ENCODE measurements at places on chromosomes 5 and 9. TPM values are rescaled to one million over a fixed set of nuclear protein-coding genes. Genes with fewer than 3 reads are reported as not detected.

Gene HTR4
- total RNA-seq = not detected

DNA sequence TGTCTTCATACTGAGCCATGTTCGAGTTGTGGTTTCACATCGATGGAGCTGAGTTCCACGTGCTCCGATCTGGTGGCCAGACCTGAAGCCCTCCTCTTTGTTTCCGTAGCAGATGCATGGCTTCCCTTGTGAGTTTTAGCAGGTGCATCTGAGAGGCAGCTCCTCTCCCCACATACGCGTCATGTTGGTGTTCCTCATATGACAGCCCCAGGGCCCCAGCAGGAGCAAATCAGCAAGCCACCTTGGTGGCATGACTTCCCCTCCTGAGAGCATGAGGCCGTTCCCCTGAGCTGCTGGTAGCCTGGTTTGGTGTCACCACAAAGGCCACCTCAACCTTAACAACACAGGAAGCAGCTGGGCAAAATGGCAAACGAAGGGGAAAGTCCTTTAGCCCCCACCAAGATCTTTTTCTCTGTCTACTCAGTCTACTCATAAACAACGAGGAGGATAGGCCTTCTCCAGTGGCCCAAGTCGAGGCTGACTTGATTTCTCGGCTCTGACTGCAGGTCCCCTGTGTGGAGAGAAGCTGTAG lies 5.9 kb downstream of the CYFIP2 start:
- DNase-seq = peak; percentile 85

DNA sequence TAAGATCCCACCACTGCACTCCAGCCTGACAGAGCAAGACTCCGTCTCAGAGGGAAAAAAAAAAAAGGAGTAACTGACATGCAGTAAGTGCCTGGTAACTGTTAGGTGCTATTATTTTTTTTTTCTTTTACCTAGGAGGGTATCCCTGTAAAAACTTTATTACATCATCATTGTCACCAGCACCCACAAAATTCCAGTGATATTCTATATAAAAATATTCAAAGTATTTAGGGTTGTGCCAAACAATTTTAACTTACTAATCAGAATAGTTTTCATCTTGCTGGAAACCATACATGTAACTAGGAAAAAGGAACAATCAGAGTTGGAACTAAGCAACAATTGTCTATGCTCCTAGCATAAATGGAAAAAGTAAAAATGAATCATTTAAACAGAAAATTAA lies 112.4 kb downstream of the SSBP2 start:
- DNase-seq = no peak

DNA sequence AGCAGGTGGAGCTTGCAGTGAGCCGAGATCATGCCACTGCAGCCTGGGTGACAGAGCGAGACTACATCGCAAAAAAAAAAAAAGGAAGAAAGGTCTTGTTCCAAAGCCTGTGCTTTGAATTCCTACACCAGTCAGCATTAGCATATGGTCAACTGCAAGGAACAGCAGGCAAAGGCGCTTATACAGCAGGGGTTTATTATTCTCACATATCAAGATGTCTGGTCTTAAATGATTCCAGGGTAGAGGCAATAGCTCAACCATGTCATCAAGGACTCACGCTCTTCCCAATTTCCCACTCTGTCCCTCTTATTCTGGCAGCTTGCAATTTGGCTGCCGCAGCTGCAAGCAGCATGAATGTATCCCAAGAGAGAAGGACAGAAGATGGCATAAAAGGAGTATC lies 28.6 kb upstream of the HRH2 start:
- no peak for DNase-seq

- DNase-seq = no peak
Observed at GRCh38 chr5:171739271-171739670, 46.3 kb upstream of the SMIM23 start.

Gene QRFP
- not detected for total RNA-seq

GRCh38 chr5:126720369-126720768 lies 56.6 kb upstream of the LMNB1 start:
- no peak for DNase-seq

GRCh38 chr9:113742878-113743277 lies 133.2 kb upstream of the ZNF618 start:
- no peak for DNase-seq

GRCh38 chr5:56535347-56535746 lies 280.0 kb upstream of the MAP3K1 start:
- DNase-seq = no peak

DNA sequence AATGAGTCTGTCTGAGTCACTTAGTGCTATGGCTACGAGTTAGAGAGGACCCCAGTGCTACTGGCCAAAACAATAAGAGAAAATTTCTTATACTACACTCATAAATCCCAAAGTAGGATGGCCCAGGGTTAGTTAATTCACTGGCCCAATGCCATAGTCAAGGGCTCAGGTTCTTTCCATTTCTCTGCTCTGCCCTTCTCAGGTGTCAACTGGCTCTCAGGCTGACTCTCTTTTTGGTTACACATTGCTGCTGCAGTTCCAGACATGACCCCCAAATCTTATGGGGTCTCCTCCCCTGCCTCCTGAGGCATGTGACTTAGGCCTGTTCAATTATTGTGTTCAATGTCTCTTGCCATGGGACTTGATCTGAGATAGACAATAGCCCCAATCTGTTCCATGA lies 70.4 kb downstream of the ARHGEF37 start:
- no peak for DNase-seq

Data from activated T-helper 2 cell treated with anti-CD3 and anti-CD28 coated beads, Interferon-gamma antibody, Interleukin-2, Interleukin-4, amounts not matched to agents 10 μg/mL and 5 μg/mL and 100 μg/mL, durations not matched to agents 14 hours and 24 hours and 36 hours (primary cell).